SK-MEL-5 (cell line): ENCODE measurements at places on chromosomes 3 and 15.

- DNase-seq, result peak; percentile 61
Measured at GRCh38 chr3:196650740-196651311, 11.3 kb downstream of the NRROS start.

DNA sequence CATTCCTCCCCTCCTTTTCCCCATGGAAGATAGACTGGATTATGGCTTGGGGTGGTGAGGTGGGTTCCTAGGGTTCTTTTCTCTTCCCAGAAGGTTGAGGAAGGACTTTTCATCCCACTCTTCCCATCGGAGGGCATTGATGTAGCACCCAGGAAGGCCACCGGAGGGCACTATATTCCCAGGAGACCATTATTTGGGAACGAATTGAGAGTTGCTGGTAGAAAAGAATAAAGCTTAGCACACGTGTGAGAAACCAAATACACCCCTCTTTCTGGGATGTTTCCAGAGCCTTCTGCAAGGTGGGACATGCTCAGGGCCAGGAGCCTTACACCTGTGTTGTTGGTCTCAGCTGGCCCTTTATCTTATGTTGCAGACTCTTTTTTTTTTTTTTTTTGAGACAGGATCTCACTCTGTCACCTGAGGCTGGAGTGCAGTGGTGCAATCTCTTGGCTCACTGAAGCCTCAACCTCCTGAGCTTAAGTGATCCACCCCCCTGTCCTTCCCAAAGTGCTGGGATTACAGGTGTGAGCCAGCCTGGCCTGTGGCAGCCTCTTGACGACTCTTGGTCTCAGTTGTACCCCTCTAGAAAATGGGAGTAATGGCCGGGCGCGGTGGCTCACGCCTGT, 6.3 kb upstream of the CDC25A start:
- peak; percentile 87 for DNase-seq

GRCh38 chr3:101150504-101150903, 157.3 kb upstream of the ABI3BP start:
- no peak for DNase-seq

DNA sequence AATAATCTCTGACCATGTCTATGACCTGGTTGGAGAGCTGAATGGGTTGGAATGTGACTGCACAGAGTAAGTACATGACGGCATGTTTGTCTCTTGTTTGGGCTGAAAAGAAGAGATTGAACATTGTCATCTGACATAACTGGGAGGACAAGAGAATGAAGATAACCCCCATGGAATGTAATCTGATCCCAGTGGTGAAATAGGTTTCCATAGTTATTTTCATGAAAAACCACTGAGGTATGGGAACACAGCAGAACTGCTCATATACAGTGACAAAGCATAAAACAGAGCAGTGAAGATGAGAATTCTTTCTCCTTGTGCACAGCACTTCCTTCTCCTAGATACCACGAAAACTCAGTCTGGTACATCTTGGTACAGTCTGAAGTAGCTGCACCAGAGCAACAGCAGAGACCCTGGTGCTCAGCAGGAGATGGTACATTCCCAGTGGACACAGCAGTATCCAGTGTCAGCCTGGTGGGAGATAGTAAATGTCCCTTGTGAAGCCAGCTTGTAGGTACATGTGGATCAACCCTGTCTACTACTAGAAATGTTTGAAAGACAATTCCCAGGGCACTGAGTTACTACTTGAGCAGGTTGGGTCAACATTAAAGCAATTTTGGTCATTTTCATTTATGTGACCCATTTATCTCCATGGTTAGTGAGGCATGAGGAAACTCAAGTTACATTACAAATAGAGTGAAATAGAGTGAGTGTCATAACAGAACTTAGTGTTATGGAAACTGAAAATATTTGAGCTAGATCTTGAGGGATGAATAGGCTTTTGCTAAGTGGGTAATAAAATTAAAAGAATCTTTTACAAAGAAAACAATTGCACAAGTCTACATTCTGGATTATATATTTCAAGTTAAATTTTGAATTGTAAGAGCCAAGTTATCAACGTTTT, 178.3 kb downstream of the SUCNR1 start:
- peak; percentile 23 for DNase-seq
